Posterior cingulate gyrus (tissue), 11 donors: ENCODE measurements at places on chromosomes 1 and 21.

GRCh38 chr1:180154325-180155181 lies at the start of gene QSOX1:
TSS of gene QSOX1 (plus strand) at chr1:180154869. CDS start at chr1:180154908, 39 bp downstream.
- DNase-seq = peak; percentile 91

DNA sequence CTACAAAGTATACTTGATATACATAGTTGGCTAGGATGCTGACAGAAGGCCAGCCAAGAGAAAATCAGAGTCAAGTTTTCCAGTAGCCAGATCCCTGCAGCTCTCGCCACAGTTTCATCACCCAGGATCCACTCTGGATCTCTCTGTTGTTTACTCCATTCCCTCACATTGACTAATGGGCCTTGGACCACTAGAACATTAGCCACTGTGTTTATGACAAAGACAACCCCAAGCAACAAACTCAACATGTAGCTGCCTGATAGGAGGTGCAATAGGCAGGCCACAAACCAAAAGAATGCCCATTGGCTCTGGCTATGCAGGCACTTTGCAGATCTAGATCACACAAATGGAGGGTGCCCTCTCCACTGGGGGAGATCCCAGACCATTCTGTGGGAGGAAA lies 44.2 kb downstream of the ARHGEF11 start:
- DNase-seq = no peak

DNA sequence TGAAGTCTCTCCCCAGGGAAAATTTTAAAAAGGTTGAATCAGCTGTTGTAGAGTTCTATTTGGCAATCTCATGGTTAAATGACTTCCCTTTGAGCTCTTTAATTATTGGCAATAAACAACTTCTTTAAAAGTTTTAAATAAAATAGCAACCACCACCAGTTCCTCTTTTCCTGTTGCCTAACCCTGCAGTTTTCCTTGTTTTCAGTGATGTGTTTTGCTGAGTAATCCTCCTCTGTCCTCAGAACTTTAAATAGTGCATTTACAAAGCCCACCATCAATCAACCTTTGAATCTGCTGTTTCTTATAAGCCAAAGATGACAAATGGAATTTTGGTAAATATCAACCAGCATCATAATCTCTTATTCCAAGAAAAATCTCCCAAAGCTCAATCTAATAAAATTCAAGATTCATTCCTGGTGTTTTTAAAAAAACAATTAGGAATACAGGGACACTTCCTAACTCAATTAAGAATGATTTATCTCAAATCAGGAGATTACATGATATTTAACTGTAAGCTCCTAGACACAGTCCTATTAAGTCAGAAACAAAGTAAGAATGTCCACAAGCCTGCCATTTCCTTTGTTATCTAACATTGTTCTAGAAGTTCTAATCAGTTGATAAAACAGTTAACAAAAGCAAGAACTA lies 14.8 kb downstream of the AVPR1B start:
- no peak for DNase-seq

GRCh38 chr1:9294910-9295636 lies 2.4 kb downstream of the SPSB1 start:
- DNase-seq = no peak

DNA sequence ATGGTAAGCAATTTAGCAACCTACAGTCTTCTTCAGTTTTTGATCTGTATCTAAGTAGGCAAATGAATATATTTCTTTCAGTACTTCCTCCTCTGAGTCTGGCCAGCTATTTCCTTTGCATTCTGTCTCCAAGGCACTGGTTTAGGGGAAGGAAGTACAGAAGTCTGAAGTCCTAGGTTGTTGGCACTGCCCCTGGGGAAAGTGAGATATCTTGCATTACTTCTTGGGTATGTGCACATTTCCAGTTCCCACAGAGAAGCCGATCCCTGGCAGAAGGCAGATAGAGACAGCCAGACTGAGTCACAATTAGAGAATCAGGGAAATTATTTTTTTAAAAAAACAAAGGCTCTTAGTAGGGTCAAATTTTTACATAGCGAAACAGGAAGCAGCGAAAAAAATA lies 98.8 kb downstream of the RASAL2 start:
- DNase-seq = no peak

GRCh38 chr1:165354739-165355138 lies 1.8 kb downstream of the LMX1A start:
- DNase-seq = no peak

DNA sequence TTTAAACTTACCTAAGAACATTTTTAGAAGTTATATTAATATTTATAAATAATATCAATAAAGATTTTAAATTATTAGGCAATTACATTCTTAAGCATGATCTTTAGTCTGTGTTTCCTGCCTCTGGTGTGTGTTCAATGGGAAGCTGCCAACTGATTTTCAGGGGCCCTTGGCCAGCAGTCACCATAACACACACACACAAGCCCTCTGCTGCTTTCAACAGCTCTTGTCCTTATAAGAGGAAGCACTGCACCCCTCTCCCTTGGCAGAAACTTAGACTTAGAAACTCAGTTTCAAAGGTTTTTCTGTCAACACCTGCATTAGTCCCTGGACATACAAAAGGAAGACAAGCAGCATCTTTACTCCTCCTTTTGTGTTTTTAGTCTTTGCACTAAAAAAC lies 81.4 kb downstream of the VAV3 start:
- DNase-seq = no peak

DNA sequence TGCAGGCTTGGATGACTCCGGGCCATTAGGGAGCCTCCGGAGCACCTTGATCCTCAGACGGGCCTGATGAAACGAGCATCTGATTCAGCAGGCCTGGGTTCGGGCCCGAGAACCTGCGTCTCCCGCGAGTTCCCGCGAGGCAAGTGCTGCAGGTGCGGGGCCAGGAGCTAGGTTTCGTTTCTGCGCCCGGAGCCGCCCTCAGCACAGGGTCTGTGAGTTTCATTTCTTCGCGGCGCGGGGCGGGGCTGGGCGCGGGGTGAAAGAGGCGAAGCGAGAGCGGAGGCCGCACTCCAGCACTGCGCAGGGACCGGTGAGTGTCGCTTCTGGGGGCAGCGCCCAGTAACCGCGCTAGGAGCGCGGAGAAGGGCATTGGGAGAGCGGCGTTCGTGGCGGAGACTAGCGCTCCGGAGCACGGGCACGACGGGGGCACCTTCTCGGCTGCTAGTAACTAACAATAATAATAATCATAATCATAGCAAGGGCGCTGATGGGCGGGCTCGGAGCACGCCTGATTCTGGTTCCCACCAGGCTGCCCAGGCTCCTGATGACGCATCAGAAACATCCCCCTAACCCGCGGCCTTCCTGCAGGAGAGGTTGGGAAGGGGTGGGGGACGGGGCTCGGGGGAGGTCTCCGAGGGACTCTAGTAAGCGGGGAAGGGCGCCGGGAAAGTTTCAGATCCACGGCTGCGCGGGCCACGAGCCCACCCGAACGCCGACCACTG lies at the start of gene MX1:
MX1 (plus strand) TSS at position 286 of the 722 bp plus-strand sequence. CDS start 5,832 bp downstream, outside the sequence.
- DNase-seq = peak; percentile 66

GRCh38 chr1:7351649-7352048 lies 419.4 kb upstream of the VAMP3 start:
- peak; percentile 2 for DNase-seq

- DNase-seq = peak; percentile 51
These were observed 576.6 kb downstream of the NPHP4 start for GRCh38 chr1:5415606-5416005.

GRCh38 chr1:168689726-168690602 lies 39.0 kb downstream of the DPT start:
- no peak for DNase-seq

DNA sequence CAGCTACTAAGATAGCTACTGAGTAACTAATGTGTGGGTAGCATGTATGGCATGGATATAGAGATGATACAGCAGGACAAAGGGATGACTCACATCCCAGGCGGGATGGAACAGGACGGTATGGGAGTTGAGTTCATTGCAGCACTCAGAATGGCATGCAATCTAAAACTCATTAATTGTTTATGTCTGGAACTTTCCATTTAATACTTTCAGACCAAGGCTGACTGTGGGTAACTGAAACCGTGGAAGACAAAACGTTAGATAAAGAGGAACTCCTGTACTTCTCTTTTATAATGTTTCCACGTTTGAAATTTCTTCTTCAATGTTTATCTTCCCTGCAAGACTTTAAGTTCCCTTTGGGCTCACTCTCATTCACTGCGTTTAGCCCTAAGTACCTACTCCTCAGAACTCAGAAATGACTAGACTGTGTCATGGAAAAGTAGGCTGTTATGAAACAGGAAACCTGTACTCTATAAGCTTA lies 151.9 kb downstream of the MAGI3 start:
- DNase-seq = no peak

DNA sequence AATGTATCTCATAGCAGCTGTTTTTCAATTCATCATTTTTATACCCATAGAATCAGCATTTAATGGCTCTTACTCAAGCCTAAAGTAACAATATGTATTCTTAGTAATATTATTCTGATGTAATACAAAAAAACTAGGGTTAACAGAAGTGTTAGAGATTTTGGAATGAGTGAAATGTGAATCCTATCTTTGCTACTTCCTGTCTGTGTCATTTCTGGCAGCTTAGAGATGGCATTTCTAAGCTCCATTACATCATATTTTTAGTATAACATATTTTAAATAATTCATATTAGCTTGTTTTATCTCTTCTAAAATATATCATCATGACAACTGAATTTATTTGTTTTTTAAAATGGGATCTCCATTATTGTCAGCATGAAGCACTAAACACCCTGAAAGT lies 90.2 kb downstream of the LRRC7 start:
- DNase-seq = no peak

GRCh38 chr1:36536727-36537126 lies 54.0 kb upstream of the CSF3R start:
- no peak for DNase-seq

GRCh38 chr1:202571719-202572339 lies 138.4 kb downstream of the SYT2 start:
- DNase-seq = no peak

- DNase-seq = no peak
These were observed 1530.1 kb upstream of the TPTE start for GRCh38 chr21:8991088-8991907.

DNA sequence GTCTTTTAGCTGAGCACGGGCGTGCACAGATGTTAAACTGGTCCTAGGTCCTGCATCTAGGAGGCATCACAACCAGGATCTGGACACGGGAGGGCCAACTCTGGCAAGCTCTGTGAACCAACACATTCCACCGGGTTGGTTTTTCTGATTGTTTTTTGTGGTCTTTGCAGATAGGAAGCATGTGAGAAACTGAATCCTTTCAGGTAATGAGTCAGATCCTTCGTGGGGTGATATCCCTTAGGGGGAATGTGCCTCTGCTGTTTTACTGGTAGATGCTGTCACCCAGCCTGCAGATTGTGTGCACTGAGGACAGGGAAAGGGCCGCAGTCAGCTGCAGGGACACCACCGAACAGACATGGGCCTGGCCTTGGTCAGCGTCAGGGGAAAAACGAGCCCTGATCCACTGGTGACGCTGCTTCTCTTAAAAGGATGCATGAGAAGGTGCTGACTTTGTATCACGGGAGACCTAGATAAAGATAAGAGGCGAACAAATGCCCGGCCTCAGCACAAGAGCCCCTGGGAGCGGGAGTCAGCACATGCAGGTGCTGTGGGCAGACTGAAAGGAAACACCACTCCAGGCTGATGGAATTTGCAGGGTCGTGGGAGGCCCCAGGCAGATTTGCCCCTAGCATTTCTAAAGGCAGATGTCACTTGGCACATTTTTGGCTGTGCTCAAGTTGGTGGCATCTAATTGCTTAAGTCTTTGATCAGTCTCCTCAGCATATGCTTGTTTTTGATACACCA lies 51.1 kb downstream of the DOP1B start:
- no peak for DNase-seq

GRCh38 chr21:42160111-42160721 lies 58.7 kb upstream of the ABCG1 start:
- DNase-seq = no peak

- DNase-seq = no peak
These were observed 13.2 kb upstream of the SEC16B start for GRCh38 chr1:177983077-177983476.
